Type B pancreatic cell (in vitro differentiated cells): ENCODE measurements at places on chromosomes 11 and 22. TPM values are rescaled to one million over a fixed set of nuclear protein-coding genes. Genes with fewer than 3 reads are reported as not detected.

The TTC12 gene
- total RNA-seq = 17.8 and 27.6 TPM in 2 replicates

The GRIA4 gene
- total RNA-seq = 26.7 and 58.5 TPM in 2 replicates

The PLAAT5 gene
- total RNA-seq = 2.0 and 9.9 TPM in 2 replicates

The GALNT18 gene
- 9.8 and 11.7 TPM in 2 replicates for total RNA-seq

The ADM2 gene
- 2.6 and 10.2 TPM in 2 replicates for total RNA-seq

The ASPHD2 gene
- total RNA-seq = 1.1 and 2.4 TPM in 2 replicates

The GGTLC3 gene
- total RNA-seq = 0.40 TPM in 1 of 2 replicates, not detected in the other

The OR51I1 gene
- total RNA-seq = not detected in 2 replicates

The MMP10 gene
- 0.71 and 2.0 TPM in 2 replicates for total RNA-seq

The RAB39A gene
- 2.7 and 3.4 TPM in 2 replicates for total RNA-seq

The BEST1 gene
- total RNA-seq = 0.14 and 0.31 TPM in 2 replicates

The CCDC15 gene
- total RNA-seq = 1.5 and 3.2 TPM in 2 replicates

The CLDN5 gene
- total RNA-seq = 1.00 and 2.2 TPM in 2 replicates

The OR51A7 gene
- total RNA-seq = not detected in 2 replicates

The OR52A1 gene
- not detected in 2 replicates for total RNA-seq

The LPXN gene
- 4.5 and 4.7 TPM in 2 replicates for total RNA-seq

The ZFTA gene
- 21.1 and 41.7 TPM in 2 replicates for total RNA-seq

The P2RX6 gene
- total RNA-seq = 0.71 and 2.8 TPM in 2 replicates

The ZNRF3 gene
- total RNA-seq = 17.9 and 23.1 TPM in 2 replicates

The LRRC4C gene
- total RNA-seq = 5.5 and 14.0 TPM in 2 replicates

The SLC22A25 gene
- total RNA-seq = 0.17 TPM in 1 of 2 replicates, not detected in the other

The FGF19 gene
- 1.7 and 3.5 TPM in 2 replicates for total RNA-seq
